DMS 273 treated with DMSO at 0.1 percent for 48 hours (cell line): ENCODE measurements at places on chromosomes 12 and 14.
A peak's percentile ranks its signal among the peaks of the same experiment; 100 is the strongest.

GRCh38 chr14:96790706-96791105 lies 6.5 kb upstream of the VRK1 start:
- no peak for DNase-seq

- DNase-seq: no peak
Observed at GRCh38 chr14:35046751-35047536, 872 bp downstream of the FAM177A1 start.

GRCh38 chr14:89921346-89921745 lies 33.2 kb downstream of the EFCAB11 start:
- no peak for DNase-seq

DNA sequence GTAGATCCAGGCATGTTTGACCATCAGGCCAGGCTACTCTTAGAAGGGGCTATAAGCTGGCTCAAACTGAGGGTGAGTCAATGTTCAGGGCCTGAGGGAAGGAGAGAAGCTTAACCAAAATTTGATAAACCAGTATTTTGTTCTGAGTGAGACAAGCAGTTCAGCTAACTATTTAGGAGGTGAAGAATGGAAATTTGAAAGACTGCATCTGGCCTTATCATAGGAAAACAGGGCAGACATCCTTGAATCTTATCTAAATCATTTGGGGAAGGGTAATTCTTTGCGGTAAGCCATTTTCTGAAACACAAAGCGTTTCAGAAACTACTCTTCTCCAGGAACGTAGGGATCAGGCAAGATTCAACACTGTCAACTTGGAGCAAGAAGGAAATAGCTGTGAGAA lies 447.2 kb downstream of the SOX5 start:
- DNase-seq: no peak

DNA sequence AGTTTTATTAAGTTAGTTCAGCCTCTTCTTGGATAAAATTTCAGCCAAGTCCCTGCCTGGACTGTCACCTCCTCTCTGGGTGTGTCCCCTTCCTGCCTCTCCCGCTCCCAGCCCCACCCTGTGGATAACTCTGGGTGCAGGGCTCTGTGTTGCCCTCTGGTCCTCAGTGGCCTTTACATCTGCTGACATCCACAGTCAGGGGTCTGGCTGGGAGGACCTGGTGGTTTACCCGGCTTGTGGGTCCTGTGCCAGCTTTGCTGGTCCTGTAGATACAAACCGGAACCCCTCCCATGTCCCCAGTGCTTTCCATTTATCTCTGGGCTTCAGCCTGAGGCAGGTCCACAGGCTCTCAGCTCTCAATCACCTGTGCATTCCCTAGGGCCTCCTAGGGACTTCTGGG lies 28.9 kb upstream of the PLEKHG3 start:
- no peak for DNase-seq

DNA sequence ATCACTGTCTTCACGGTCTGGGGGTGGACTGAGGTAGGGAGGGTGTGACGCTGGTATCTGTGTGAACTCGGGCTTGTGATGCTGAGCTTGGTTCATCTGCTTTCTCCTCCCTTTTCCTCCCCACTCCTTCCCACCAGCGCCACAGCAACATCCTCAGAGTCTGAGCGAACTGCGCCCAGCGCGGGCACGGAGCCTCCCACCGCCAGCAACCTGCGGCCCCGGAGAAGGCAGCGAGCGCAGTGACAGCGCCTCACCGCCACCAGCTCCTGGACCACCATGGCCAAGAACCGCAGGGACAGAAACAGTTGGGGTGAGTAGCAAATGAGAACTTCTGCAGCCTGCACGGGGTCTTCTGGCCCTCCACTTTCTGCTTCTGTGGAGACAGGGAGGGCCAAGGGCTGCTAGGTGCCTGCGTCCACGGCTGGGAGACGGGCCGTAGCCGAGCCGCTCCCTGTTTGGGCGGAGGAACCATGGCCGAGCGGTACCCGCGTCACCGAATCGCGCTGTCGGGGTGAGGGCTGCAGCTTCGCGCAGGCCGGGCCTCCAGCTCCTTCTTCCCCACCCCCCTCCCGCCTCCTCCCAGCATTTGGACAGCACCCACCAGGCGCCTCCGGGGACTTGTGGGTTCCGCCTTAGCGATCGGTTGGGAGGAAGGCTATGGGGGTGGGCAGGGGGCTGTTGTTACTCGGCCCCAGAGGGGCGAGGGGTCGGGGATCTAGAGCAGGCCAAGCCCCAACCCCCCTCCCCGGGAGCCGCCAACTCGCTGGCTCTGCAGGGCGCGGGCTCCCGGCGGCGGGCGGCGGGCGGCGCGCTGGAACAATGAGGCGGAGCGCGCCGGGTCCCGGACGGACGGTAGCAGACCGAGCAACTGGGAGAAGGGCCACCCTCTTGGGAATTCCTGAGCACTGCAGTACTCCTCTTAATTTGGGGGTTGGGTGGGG lies at the start of gene ATL1:
TSS of gene ATL1 (plus strand) at position 156 of the 941 bp plus-strand sequence. CDS start at position 277, 121 bp downstream.
- peak; percentile 75 for DNase-seq

GRCh38 chr12:11661491-11662089 lies 12.1 kb downstream of the ETV6 start:
- no peak for DNase-seq

- DNase-seq: no peak
Observed at GRCh38 chr14:49882826-49883694, 9.8 kb upstream of the ARF6 start.

- DNase-seq: no peak
Observed at GRCh38 chr12:120960657-120961056, 17.7 kb upstream of the HNF1A start.

DNA sequence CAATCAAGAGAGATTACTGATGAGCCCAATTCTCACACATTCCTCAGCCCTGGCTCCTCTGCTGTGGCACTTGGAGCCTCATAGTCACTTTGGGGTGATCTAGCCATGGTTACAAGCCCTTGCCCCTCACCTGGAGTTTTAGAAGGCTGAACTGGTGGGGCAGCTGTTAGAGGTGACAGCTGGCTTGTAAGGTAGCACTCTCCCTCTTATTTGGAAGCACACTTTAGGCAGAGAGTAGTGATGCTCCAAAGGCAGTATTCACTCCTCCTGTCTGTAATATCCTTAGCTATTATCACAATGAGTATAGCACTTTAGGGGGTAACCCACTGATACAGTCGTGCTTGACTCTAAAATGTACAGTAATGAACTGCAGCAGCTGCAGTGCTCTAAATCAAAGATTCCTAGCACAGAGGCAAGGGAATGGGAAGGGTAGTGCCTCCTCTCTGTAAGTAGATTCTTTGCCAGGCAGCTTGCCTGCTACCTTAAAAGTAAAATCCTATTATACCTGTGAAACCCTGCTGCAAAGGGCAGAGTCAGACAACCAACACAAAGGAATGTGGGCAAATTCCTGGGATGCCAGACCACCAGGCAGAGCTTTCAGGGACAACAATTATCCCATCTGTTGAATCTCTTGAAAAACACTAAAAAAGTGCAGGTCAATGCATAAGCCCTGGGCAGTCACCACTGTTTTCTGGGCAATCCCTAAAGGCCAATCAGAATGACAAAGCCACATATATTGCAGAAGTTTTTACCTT lies 336.3 kb downstream of the NOVA1 start:
- no peak for DNase-seq

GRCh38 chr14:34782031-34782430 lies 67.6 kb upstream of the CFL2 start:
- no peak for DNase-seq

- no peak for DNase-seq
Observed at GRCh38 chr12:16603260-16603915, 2.6 kb downstream of the LMO3 start.

GRCh38 chr12:101087920-101088319 lies 122.1 kb downstream of the SLC5A8 start:
- no peak for DNase-seq

DNA sequence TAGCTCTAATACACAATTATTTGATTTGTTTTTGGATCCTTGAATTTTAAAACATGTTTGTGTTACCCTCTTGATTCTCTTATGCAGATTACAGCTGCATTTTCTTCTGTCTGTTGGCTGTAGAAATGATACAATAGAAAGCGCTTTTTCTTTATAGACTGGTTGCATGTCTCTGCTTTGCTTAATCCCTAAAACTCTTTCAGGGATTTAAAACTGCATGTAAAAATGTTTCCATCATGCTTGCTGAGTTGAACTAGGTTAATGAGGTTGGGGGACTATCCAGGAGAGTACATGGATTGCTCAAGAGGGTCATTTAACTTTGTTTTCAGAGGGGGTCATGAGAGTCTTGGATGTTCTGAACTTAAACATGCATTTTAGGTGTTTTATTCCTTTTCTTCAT lies 166.4 kb upstream of the IFNG-AS1 start:
- DNase-seq: no peak

- no peak for DNase-seq
Observed at GRCh38 chr12:120429368-120429767, 8.5 kb upstream of the COX6A1 start.

- DNase-seq: no peak
Observed at GRCh38 chr14:92513204-92513965, at the start of gene RIN3. TSS of gene RIN3 (plus strand) at chr14:92513781. CDS start at chr14:92513933, 152 bp downstream.

- DNase-seq: no peak
Observed at GRCh38 chr12:122726080-122726558, 4.5 kb downstream of the HCAR1 start.

DNA sequence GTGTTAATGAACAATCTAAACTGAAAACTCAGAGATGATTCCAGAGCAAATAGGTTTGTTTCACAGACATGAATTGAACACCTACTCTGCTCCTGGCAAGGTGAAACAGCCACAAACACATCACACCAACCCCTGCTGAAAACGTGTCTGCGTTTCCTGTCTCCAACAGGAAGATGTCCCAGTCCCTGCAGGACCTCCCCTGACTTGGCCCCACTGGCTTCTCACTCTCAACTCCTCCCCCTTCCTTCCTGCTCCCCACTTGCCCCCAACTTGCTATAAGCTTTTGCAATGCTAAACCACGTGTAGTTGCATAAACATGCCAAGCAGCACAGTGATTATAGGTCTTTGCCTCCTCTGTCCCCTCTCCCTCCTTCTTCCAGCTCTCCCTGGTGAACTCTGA lies 567.6 kb downstream of the BCL11B start:
- no peak for DNase-seq

DNA sequence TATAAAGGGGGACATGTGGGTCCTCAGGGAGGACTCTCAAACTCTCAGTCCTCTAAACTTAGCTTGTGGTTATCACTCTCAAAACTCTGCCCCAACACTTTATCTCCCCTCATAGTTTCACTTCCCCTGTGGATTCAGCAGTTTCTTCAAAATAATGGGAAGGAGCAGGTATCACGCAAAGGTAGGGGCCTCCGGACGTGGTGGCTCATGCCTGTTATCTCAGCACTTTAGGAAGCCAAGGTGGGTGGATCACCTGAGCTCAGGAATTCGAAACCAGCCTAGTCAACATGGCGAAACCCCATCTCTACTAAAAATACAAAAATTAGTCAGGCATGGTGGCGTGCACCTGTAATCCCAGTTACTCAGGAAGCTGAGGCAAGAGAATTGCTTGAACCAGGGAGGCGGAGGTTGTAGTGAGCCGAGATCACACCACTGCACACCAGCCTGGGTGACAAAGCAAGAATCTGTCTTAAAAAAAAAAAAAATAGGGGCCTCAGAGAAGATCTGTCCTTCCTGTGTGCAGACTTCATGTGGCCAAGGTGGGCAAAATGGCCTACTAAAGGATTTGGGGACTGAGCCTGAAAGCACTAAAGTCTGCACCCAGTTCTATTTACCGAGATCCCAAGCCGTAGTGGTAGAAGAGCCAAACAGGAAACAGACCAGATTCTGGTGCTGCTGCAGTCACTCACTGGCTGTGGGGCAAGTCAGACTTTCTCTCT lies 6.4 kb downstream of the ITGB7 start:
- no peak for DNase-seq

DNA sequence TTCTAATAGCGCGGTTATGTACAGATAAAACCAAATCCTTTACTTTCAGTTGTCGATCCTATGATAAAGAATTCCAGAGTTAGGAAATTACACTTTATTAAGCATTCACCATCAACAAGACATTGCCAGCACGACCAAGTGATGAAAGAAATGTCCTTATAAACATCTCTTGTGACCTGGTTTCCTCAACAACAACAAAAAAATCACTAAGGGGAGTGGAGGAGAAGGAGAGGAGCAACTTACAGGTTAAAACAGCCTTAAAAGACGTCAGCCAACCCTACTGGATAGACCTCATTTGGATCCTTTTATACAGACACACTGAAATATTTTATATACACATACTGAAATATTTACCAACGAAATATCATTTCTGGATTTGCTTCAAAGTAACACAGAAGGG lies 22.8 kb downstream of the SART3 start:
- no peak for DNase-seq

GRCh38 chr12:116879509-116880212 lies 1.6 kb downstream of the HRK start:
- no peak for DNase-seq

DNA sequence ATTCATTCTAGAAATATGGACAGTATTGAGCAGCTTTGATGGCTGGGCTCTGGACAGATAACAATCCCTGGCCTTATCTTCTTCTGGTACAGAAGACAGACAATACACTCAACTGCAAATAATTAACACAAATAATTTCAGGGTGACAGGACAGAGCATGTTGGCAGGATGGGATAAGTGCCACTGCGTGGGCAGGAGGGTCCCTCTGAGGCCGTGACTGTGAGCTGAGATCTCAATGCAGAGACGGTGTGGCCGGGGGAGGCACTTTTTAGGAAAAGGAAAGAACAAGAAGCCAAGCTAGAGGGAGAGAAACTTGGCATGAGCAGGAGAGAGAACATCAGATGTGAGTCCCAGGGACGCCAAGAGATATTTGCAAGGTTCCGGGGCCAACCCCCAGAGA lies 8.1 kb downstream of the SYNE3 start:
- no peak for DNase-seq

DNA sequence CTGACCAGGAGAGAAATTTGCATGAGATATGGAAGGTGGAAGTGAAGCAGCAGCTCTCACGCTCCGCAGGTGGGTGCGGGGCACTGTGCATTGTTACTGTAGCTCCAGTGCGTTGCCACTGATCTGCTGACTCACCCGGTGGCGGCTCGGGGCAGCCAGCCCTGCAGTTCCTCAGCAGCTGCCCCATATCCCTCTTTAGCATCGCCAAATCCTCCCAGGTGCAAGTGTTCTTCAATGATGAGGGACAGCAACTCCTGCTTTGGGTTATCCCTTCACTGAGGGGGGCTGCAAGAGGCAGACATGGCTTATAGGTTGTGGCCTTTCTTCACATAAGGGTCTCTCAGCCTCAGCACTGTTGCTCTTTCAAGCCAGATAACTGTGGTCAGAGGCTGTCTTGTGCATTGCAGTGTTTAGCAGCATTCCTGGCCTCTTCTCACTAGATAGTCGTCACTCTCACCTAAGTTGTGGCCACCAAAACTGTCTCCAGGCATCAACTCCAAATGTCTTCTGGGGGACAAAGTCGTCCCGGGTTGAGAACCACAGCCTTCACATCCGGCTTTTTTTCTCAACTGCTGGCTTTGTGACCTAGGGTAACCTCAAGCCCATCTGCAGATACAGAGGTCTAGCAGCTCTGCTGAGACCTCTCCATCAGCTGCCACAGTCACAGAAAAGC lies 180.8 kb downstream of the EFCAB11 start:
- no peak for DNase-seq

DNA sequence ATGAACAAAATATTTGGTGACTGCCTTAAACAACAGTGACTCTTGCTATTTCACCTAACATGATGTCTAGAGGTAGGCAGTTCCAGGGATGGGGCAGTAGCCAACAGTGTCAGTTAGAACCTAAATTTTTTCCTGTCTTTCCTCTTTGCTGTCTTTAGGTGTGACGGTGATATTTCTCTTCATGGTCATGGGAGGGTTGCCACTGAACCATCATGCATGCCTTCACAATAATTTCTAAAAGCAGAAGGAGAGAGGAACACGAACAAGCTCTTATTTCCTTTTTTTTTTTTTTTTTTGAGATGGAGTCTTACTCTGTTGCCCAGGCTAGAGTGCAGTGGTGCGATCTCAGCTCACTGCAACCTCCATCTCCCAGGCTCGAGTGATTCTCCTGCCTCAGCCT lies 2.4 kb downstream of the CCDC63 start:
- DNase-seq: no peak

- DNase-seq: no peak
Observed at GRCh38 chr14:92759679-92760523, 11.5 kb upstream of the LGMN start.
